ENCODE measurements at places on chromosomes 2 and 18.

GRCh38 chr18:69102959-69103358 lies 297.7 kb upstream of the DOK6 start:
- DNase-seq, result peak; percentile 11

DNA sequence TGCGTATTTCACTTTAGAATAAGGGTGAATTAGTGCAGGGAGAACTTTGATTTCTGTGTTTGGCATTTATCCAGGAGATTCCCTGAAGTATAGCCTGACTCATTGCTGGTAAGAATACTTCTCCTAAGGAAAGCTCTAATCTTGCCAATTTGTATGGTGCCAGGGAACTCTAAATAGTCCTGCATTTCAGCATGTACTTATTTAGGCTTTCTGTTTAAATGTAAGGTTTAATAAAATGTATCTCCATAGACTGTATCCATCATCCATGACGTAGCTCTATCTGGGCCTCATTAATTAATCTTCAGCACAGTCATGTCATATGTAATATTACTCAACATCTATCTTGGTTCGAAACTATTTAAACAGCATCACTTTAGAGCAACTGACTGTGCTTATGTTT lies 127.7 kb downstream of the DOK6 start:
- DNase-seq, result no peak

- DNase-seq, result peak; percentile 4
Measured at GRCh38 chr2:159922563-159922962, 124.6 kb upstream of the CD302 start.

DNA sequence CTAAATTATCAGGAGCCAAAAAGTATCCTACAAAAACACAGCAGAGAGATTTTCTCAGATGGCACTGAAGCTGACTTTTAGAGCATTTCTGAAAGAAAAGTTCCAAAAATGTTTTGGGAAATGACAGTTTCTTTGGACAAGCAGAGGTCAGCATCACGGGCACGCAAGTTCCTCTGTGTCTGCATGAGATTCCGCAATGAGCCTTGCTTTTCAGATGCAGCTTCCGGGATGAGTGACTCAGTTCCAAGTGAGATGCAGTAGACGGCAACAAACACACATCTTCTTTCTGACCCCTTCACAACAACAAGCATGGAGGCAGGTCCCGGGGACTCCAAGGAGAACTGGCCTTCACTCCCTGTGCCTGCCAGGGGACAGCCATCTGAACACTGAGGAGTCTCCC lies 76.6 kb downstream of the EIPR1 start:
- DNase-seq, result no peak

DNA sequence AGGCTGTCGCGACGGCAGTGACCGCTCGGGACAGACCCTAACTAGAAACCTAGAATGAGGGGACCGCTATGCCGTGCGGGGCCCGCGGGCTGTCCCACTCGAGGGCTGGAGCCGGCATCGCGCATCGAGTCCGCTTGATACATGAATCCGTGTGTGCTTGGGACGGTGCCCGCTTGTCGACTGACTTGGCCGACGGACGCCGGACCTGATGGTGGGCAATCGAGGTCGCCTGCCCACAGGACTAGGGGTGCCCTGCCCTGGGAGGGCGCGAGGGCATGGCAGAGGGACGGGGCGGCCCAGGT lies 749 bp upstream of the PTMA start:
- DNase-seq, result no peak

DNA sequence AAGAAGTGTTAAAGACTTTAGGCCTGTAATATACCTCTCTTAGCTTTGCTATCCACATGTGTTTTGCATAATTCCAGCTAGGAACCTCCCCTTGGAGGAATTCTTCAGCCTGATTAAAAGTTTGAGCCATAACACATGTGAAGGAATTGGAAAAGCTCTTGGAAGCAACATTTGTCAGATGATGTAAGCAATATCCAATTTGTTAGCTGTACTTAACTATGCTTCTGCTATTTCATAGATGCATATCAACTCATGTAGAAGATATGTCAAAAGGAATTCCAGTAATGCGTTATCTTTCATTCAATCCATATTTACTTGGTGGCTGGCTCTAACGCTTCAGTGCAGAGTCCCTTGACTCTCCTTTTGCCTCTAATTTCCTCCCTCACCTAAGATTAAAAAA lies 46.2 kb downstream of the PKP4 start:
- peak; percentile 92 for DNase-seq

DNA sequence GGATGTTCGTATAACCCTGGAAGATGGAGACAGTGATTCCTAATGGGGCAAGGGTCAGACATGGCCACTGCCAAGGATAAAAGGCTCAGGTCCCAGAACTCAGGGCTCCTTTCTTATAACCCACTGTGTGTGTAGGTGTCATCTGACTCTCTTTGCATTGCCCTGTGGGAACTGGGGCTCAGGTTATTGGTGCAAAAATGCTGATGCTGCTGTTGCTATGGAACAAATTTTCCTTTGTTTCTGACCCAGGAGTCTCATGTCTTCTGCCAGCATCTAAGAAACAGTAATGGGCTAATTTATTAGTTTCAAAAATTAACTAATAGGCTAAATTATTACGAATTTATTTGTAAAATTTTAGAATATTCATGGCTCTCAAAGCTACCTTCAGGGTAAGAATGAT lies 24.3 kb upstream of the LDLRAD4 start:
- DNase-seq, result no peak

DNA sequence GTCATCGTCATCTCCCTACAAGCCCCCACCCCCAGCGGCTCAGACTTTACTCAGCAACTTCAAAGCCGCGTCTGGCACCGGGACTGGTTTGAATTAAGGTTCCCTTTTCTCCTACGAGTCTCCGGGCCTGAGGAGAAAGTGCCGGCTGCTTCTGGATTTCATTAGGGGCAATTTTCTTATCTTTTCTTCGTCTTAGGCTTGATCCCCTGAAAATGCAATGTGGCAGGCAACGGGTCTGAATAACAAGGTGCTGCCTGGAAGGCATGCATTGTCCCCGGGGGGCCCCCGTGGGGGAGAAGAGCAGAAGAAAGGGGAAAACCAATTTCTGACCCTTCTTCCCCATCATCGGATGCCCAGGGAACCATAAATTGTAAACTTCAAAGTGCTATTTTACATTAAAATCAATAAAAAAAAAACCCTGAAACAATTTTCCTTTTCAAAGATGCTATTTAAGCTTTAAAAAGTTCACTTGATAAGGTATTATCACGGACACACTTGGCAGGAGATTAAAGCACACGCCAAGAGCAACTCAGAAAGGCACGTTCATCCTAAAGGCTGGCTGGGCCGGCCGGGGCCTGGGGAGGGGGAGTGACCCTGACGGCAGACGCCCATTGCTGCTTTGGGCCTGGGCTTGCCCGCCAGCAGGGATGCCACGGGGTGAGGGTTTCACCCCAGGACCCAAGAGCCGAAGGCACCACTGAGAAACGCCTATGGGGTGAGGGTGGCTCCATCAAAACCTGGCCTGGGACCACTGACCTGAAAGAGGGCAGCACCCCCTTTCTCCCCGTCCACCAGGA lies 230.4 kb downstream of the TWIST2 start:
- DNase-seq, result no peak

DNA sequence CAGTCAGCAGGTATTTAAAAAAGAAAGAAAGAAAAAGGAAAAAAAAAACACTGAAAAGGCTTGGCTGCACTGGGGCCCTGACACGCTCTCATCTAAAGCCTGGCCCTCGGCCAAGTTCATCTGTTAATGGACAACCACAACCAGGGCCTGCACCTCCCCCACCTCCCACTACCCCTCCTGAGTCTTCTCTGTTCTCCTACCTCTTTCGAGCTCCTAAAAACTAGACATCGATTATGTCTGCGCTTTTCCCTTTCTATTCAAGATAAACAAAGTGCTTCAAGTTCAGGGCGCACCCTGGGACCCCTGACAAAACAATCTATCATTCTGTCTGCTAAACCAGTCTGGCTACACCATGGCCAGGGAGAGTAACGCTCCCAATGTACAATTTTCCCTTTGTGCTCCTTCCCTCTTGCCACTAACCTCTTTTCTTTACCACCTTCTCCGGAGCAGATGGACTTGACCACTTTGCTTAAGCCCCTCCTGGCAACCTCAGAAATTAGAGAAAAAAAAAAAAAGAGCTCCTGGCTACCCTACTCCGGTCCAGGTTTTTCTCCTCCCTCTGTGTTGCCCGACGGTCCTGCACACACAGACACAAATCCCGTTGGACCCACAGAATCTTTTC lies 22.7 kb downstream of the BCL11A start:
- DNase-seq, result no peak

DNA sequence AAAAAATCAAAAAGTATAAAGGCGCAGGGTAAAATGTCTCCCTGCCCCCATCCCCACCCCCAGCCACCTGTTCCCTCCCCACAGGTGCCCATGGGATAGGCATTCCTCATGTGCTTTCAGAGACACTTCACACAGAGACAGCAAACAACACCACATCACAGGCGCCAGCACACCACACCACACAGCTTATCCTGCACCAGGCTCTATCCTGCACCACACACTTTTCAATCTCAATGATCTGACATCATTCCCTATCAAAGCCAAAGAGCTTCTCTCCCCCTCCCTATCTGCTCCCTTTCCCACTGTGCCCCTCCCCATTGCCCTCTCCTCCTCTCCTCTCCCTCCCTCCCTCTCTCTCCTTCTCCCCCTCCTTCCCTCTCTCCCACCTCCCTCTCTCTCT lies 15.5 kb downstream of the FAM178B start:
- DNase-seq, result no peak

GRCh38 chr2:88811681-88812080 lies 120.2 kb downstream of the RPIA start:
- no peak for DNase-seq

GRCh38 chr2:161243312-161243711 lies 64.9 kb upstream of the PSMD14 start:
- DNase-seq, result no peak

GRCh38 chr2:23545396-23545795 lies 160.4 kb downstream of the KLHL29 start:
- DNase-seq, result no peak

DNA sequence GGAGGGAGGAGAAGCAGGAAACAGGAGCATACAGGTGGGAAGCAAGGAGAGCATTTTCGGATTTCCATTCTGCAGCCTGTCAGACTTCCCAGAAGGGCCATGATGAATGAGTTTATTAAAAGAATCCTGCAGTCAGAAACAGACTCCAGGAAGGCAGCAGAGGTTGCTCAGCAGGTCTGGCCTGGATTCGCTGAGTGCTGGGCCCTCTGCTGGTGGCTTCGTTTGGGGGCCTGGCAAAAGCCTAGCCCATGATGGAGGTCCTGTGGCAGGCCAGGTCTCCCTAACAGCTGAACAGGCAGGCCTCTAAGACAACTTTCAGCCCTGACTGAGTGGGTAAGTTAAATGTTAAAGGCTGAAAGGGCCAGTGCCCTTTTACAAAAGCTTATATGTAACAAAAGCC lies 108.2 kb upstream of the CAPN13 start:
- no peak for DNase-seq

DNA sequence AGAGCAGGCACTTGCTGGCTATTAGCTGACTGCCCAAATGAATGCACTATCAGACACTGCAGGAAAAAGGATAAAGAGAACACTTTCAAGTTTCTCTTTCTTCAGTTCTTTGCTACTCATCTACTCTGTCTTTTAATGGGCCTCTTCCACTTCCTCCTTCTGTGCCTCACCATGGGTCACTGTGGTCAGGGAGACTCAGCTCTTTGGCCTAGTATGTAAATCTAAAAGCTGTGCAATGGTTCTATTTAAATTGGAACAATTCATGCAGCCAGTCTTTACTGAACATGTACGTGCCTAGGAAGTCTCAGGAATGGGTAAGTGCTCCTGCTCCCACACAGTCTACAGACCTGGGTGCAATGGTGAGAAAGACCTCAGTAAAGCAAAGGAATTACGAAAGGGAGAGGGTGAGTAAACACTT lies 79.1 kb upstream of the DNMT3A start:
- no peak for DNase-seq

- DNase-seq, result no peak
Measured at GRCh38 chr2:84201158-84201557, 257.9 kb downstream of the SUCLG1 start.

DNA sequence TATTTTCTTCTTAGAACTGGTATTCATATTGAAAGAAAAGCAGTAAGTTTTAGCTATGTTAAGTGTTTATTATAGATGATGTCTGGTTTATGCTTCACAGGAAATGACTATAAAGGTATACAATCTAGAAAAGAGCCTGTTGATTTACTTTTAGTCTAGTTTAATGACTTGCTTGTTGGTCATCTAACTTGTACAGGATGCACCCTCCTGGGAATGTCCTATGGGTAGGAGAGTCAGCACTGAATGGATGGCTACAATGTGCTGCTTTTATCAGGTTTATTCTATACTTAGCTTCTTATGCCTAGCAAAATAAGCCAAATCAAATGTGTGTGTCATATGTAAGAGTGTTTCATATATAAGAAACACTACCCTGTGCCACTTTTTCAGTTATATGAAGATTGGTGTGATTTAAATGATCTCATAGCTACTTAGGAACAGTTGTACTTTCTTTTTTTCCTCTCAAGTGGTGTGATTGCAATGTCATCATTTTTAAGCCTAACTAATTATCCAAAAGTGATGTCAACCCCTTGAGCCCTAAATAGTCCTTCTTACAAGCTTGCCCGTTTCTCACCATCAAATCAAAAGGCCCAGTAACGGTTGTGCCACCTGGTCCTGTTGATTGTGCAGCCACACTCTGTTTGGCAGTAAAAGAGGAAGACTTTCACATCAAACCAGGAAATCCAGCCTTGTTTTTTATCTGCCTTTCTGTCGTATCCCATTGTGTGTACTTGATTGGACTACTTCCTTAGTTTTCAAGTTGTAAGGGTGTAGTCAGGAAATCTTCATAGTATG lies 176.0 kb downstream of the DIS3L2 start:
- DNase-seq, result no peak

- no peak for DNase-seq
Measured at GRCh38 chr2:241129086-241129871, 20.0 kb downstream of the PASK start.

GRCh38 chr2:11019614-11020013 lies 107.9 kb downstream of the KCNF1 start:
- no peak for DNase-seq

DNA sequence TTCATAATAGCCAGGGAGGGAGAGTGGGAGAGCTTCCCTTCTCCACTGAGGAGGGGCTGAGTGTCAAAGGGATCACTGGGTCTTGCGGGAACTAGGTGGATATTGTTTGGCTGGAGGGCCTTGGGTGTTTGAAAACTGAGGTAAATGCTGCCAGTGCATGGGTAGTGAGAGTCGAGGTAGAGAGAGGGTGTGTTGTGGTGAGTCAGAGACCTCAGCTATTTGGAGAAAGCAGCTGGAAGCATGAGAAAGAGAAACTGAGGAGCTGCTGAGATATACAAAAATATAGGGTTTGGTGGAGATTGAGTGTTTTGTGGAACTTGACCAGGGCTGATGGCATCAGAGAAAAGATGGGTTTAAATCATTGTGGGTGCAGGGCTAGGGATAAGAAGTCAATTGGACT lies 127.0 kb upstream of the CCDC195 start:
- DNase-seq, result no peak

Data from GM04503 (cell line).